GM13977 (cell line): ENCODE measurements at places on chromosomes 3 and 15.

DNA sequence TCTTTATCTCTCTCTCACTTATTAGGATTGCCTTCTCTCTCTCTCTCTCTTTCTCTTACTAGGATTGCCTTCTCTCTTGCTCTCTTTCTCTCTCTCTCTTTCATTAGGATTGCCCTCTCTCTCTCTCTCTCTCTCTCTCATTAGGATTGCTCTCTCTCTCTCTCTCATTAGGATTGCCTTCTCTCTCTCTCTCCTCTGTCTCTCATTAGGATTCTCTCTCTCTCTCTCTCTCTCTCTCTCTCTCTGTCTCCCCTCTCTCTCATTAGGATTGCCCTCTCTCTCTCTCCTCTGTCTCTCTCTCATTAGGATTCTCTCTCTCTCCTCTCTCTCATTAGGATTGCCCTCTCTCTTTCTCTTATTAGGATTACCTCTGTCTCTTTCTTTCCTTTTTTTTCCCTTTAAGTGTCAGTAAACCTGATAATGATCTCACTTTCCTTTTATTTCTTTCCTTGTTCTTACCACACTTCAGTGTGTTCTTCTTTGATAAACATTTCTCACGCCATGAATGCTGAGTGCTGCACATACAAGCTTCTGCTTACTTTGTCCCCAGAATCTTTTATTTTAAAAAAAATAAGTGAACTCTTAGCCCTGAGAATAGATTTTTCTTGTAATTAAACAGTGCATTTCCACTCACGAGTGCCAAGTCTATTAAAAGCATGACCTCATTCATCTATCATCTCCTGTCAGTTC, 243.4 kb upstream of the TBC1D5 start:
- DNase-seq, result no peak

DNA sequence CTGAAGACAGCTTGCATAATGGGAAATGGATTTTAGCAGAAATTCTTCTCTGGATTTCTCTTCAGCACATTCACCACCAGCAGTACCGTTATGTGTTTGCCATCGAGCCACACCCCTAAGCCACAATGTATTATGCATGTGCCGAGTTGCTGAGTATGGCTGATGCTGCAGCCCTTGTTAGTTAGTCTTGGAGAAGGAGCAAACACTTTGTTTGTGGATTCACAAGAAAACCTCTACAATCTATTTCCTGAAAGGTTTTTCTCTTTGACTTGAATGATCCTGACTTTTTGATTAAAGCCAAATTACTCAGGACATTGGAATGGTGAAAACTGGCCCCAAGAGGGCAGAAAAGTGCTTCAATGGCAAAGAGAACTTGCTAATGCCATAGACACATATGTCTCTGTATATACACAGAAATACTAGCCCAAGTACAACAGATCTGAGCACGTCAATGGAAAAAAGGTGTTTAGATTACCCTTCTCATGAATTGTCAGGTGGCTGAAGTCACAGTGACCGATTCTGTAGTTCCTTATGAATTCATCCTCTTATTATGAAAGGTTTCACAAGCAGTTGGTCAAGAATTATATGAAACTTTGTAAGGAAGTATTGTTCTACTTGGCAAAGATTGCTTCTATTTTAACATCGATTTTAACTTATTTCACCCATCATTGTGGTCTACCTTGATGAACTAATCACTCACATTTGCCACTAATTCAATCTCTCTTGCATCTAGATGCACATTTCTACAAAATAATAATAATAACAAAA, 103.0 kb downstream of the P3H2 start:
- DNase-seq, result no peak

DNA sequence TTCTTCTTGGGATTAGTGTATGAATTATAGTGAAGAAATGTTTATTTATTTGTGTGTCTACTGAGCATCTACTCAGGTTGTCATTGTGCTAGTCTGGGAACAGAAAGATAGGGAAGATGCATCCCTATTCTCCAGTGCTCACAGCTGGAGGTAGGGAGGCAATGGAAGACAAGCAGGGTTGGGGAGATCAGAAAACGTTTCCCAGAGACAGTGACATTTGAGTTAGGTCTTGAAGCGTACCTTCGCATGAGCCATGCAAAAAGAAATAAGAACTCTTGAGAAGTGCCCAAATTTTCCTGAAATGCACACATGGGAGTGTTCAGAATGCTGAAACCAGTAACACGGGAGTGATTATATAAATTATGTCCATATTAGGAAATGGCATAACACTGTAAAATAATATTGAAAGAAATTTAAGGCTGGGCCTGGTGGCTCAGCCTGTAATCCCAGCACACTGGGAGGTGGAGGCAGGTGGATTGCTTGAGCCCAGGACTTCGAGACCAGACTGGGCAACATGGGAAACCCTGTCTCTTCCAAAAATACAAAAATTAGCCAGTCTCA, 5.3 kb upstream of the CEMIP start:
- DNase-seq, result no peak

GRCh38 chr3:195260280-195260905, 10.6 kb downstream of the XXYLT1 start:
- peak; percentile 60 for DNase-seq

GRCh38 chr15:35937380-35937779, 391.4 kb upstream of the DPH6 start:
- no peak for DNase-seq

- no peak for DNase-seq
These were observed 5.2 kb upstream of the GATA2 start for GRCh38 chr3:128498127-128498626.

DNA sequence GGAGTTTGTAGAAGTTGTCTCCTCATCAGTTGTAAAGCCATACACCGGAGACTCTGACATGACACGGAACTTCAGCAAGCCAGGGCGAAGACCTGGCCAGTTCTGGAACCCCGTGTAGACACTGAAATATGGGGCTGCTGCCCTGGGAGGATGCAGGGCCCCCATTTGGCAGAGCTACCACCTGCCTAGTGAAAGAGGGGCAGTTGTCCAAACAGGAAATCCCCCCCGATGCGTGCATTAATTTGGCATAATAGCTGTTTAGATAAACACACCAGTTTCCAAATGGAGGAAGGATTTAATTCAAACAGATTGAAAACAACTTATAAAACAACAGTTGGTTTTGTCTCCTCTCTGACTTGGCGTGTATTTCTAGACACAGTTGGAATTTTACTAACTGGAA, 357.2 kb downstream of the GABRG3 start:
- no peak for DNase-seq

DNA sequence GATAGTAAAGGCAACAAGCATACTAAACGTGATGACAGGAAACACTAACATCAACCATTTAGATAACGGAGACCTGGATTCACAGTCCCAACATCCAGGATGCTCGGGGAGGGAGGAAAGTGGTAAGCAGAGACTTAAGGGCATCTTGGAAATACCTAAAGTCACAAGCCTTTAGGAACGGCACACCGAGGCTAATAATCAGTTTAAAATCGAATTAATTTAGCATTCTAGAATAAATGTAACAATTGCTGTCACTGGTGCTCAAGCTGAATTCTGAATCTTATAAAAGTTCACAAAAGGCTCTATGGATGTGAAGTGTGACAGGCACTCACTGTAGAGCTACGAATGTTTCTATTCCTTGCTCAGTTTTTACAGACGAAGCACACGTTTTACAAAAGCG, 1.3 kb downstream of the CD47 start:
- no peak for DNase-seq

DNA sequence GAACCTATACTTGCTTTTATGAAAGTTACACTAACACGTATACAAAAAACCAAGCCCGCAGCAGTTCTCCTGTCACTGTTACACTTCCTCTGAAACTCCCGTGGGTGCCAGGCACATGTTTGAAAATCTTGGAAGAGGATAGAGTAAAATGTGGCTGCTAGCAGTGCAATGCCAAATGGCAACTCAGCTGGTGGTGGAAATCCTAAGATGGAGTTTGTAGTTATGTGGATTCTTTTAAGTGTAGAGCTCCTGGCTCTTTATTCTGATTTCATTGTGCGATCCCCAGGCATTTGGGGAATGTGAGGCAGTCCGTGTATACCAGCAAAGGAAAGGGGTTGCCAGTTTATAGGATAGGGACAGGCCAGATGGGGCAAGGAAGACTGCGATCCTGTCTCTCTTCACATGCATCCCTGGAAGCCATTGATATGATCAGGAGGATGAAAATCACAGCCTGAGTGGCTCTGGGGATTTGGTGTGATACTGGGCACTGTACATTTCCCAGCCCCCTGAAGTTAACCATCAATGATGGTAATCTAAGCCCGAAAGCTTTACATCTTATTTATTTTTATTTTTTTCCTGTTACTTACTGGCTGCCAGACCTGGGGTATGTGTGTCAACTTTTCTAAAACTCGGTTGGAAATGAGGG, 1.1 kb downstream of the STAC start:
- no peak for DNase-seq

DNA sequence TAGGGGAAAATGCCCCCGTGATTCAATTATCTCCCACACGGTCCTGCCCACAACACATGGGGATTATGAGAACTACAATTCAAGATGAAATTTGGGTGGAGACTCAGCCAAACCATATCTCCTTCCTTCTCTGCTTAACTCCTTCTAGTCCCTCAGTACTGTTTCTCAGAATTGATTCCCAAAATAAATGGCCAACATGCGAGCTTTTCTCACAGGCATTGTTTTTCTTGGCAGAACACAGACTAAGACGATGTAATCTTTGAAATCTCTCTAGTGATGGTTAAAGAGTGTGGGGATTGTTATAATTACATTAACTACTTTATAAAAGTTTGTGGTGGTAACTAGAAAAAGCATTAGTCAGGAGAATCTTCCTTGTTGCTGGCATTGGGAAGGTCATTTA, 366.5 kb downstream of the LPP start:
- no peak for DNase-seq

DNA sequence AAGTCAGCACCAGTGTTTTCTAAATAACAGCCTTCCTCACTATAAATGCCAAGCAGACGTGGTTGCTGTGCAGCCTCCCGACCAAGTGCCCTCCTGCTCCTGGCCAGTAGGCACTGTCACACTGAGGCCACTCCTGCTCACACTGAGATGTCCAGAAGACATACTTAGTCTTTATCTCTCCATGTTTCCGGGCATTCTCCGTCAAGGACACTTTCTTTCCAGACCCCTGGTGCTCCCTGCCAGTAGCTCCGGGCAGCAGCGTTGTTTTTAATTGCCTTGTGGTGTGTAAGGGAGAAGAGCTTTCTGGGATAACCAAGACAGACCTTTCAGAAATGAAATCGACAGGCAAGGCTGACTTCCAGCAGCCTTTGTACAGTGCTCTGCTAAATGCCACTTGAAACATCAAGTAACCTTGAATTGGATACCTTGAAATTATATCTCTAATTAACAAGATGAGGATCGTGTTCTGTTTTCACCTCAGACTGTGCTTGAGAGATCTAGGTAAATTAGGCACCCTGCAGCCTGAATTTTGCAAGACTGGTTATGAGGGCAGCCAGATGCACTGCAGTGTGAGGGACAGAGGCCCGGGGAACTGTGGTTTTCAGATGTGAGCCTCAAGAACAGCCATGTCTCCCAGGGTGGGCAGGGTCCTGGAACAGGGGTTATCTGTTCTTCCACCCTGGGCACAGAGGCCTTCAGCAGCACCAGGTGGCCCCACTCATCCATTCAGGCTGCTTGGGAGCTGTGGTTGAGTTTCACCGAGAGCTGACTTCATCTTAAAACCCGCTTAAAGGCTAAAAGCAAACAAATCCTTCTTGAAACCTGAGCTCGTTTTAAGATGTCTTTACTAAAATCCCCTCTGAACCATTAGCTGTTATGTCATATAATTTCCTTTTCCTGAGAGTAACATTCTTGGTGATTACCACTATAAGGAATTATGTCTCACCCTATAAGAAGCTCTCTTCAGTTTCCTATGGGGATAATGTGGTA, 105.5 kb upstream of the IL12A start:
- DNase-seq, result no peak

GRCh38 chr3:195803289-195803908, 8.3 kb downstream of the MUC4 start:
- DNase-seq, result no peak
